ENCODE measurements at places on chromosomes 16 and 17. TPM values are rescaled to one million over a fixed set of nuclear protein-coding genes. Genes with fewer than 3 reads are reported as not detected.

NRN1L gene
- total RNA-seq, result not detected

DNA sequence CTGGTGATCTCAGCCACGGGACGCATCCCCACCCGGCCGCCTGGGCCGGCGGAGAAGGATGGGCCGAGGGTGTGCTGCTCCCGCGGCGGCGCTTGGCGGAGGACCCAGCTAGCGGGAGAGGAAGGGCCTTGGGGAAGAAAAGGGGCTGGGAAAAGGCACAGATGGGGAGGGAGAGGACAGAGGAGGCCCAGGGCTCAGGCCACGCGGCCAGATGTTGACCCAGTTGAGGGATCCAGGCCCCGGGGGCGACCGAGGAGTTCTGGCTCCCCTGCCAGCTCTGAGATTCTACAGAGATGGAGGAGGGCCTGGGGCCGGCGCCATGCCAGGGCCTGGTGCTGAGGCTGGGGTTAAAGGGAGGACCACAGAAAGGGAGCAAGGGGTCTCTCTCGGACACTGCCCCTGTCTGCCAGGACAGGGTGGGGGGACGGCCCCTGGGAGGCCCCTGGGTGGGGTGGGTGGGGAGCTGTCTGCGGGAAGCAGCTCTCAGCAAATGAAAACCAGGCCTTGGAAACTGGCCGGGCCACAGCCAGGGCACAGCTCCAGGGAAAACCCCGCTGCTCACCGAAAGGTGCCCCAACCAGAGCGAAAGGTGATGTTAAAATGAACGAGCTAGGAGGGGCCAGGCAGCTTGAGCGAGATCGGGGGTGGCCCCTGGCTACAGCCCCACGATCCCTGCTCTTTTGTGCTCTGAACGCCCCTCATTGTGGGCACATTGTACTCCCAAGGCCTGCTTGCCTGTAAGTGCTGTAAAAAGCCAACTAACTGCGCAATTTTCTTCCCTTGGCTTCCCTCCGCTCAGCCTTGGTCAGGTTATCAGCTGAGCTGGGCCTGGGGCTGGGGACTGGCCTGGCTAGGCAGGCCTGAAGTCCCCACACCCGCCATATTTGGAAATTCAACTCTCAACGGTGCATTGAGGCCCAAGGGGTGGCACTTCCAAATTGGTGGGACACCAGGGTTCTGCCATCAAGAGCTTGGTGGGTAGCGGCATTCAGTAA is 191.4 kb downstream of the ZNF423 start:
- DNase-seq, result no peak

DNA sequence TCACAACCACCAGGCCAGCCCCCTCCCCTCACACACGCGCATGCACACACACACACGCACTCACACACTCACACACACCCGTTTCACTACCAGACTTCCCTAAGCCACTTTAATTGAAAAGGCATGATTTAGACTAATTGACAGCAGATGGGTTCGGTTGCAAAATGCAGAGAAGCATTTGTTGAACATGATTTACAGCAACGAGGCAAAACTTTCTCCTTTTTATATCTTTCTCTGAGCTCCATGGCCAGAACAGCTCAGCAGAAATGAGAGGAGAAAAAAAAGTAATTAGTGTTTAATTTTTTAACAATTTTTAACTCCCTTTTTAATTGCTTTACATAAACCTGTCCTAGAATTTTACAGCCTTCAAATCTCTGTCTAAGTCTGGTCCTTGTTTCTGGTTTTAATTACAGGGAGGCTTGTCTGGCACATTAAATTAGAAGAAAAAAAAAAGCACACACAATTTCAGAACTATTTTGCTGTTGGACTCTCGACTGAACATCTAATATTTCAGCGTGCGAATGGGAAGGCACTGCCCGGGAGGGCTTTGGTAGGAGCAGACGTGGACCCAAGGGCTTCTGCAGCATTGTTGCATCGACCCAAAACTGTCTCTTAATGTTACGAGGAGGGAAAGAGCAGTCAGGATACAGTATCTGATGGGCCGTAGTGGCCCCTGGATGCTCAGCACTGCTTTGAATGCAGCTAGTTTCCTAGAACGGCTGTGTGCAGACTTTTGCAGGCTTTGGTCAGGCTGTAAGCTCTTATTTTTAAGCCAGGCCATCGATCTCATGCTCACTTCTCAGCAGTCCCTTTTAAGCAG is 255.9 kb downstream of the SOX9 start:
- no peak for DNase-seq

GRCh38 chr17:56141046-56141839 is 12.0 kb upstream of the ANKFN1 start:
- DNase-seq, result no peak

DNA sequence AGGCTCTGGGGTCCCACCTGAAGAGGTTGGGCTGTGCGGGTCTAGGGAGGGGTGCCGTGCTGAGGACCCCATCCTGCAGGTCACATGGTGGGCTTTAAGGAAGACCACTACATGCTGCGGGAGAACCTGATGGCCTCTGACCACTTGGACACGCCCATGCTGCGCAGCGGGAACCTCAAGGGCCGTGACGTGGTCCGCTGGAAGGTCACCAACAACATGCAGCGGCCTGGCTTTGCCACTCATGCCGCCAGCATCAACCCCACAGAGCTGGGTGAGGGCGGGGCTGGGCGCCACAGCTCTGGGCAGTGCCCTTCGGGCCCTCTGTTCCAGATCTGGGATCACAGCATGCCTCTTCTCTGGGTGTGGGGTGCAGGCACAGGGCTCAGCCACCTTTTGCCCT is 18.5 kb downstream of the ITGB4 start:
- DNase-seq, result no peak

KRTAP9-4 gene
- not detected for total RNA-seq

PRDM7 gene
- total RNA-seq, result not detected

CCDC154 gene
- total RNA-seq, result 0.03 TPM

DNA sequence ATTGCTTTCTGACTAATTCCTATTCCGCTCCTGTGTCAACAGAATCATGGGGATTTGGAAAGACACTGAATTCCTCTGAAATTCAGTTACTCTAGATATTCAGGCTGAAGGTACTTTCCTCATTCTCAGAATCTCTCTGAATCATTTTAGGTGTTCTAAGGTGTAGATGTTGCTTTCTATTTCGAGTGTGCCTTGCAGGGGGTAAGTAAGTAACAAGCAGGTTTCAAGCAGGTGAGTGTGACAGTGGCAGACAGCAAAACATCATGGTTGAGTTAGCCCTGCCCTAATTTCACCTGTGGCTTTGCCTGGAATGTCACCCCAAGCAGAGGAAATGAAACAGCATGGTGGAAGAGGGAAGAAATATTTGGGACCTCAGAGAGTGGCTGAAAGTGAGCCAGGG is 75.1 kb downstream of the SHISA9 start:
- DNase-seq, result no peak

DNA sequence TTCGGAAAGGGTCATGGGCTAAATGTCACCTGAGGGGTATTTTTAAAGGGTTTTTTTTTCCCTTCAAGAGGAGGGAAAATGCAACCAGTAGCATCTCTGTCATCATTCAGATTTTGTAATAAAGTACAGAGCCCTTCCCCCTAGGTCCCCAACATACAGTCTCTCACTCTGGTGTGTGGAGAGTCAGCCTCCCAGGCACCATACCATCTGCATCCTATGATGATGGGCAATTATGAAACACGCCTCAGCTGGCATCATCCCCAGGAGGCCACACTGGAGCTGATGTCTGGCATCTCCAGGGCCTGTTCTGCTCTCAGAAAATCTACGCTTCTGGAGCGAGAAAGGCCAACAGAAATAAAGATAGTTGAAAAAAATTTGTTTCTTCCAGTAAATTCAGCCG is 32.0 kb downstream of the TBX4 start:
- DNase-seq, result no peak

- no peak for DNase-seq
Observed at GRCh38 chr17:81120149-81120484, 45.2 kb upstream of the PVALEF start.

DNA sequence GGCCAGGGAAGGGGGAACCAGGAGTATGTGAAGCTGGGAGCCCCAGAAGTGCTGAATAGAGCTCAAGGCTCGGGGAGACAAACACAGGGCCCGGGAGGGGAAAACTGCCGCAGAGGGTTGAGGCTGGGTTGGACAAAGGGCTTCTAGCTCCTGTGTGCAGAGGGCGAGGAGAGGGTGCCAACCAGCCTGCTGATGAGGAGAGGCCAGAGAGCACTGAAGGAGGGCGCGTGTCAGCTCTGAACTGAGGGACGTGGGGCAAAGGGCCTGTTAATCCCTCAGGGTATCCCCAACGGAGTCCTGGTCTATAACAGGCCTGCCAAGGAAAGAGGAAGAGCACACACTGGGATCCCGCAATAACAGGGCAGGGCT is 151.3 kb downstream of the C16orf78 start:
- no peak for DNase-seq

SHBG gene
- total RNA-seq, result 2.8 TPM

- no peak for DNase-seq
Observed at GRCh38 chr17:81481073-81481799, 31.4 kb downstream of the ACTG1 start.

GRCh38 chr17:18002171-18002570 is 29.5 kb downstream of the DRC3 start:
- no peak for DNase-seq

- no peak for DNase-seq
Observed at GRCh38 chr16:50833929-50834328, 92.0 kb downstream of the CYLD start.

MMP25 gene
- 1.6 TPM for total RNA-seq

ZFHX3 gene
- 2.4 TPM for total RNA-seq

GRCh38 chr16:65490286-65490685 is 368.4 kb upstream of the CDH11 start:
- DNase-seq, result no peak

HBM gene
- not detected for total RNA-seq

DNA sequence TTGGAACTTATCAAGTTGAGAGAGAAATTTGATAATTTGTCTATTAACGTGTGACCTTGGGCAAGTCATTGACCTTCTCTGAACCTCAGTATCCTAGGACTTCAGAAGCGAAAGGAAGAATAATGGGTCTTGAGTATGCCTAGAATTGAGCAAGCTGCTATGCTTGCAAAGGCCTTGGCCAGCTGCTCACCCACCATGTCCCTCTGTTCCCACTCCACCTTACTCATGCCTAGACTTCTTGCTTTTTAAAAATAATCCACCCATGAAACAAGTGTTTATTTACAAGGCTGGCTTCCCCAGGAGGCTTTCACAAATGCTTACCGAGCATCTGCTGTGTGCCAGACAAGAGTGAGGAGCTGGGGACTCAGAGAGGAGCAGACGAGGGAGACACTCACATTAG is 590.6 kb downstream of the MAF start:
- DNase-seq, result no peak

GRCh38 chr17:73315471-73315870 is 3.7 kb upstream of the CDC42EP4 start:
- no peak for DNase-seq

ASB16 gene
- total RNA-seq, result 0.29 TPM

- DNase-seq, result no peak
Observed at GRCh38 chr17:77719806-77720205, 238.7 kb upstream of the TNRC6C start.

- no peak for DNase-seq
Observed at GRCh38 chr17:82920150-82920549, 80.3 kb upstream of the ZNF750 start.

- no peak for DNase-seq
Observed at GRCh38 chr17:7081341-7082062, 1.5 kb upstream of the CLEC10A start.

NLRP1 gene
- total RNA-seq, result 45.2 TPM

SP6 gene
- 0.46 TPM for total RNA-seq

DNA sequence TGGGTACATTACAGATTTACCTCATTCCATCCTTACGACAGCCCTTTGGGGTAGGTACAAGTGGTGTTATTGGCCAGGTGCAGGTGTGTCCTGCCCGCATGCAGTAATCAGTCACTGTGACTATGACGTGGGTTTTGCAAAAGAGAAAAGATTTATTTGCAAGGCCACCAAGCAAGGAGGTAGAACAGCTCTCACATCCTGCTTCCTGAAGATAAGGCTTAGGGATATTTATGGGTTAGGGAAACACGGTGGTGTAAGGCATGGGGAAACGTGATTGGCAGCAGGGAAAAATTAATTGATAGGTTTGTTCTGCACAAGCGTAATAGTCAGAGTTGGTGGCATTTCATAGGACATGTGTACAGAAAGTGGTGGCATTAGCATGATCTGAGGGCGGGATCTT is 214.8 kb downstream of the PARN start:
- DNase-seq, result no peak

GRCh38 chr16:19766554-19766884 is 48.4 kb downstream of the IQCK start:
- no peak for DNase-seq

PTGES3L gene
- 0.43 TPM for total RNA-seq

- DNase-seq, result no peak
Observed at GRCh38 chr17:34008125-34008524, 247.0 kb upstream of the CCL2 start.

GRCh38 chr16:47634727-47635126 is 173.6 kb downstream of the PHKB start:
- DNase-seq, result no peak

DNA sequence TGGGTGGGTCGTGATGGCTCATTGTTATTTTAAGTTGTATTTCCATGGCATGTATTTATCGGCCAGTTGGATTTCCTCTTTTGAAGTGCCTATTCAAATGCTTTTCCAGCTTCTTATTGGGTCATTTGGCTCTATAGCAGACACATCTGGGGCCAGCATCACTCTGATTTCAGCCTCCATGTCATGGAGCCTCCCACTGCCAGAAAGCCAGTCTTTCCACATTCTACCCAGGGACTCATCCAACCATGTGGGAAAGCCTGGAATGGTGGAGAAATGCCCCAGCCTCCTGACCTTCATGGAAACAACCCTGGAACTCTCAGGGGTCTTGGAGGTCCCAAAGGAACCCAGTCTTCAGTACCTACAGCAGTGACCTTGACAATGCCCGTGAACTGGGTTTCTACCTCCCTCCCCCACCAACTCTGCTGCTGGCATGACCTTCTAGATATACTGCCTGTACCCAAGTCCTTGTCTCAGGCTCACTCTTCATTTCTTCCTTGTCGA is 33.8 kb upstream of the ADGRG1 start:
- no peak for DNase-seq

C1QL1 gene
- 22.9 TPM for total RNA-seq

GRCh38 chr17:44556166-44556831 is 985 bp upstream of the FZD2 start:
- peak; percentile 71 for DNase-seq

Data from A172 (cell line).